ENCODE measurements at places on chromosomes 5 and 9. TPM values are rescaled to one million over a fixed set of nuclear protein-coding genes. Genes with fewer than 3 reads are reported as not detected.
A peak's percentile ranks its signal among the peaks of the same experiment; 100 is the strongest.

DNA sequence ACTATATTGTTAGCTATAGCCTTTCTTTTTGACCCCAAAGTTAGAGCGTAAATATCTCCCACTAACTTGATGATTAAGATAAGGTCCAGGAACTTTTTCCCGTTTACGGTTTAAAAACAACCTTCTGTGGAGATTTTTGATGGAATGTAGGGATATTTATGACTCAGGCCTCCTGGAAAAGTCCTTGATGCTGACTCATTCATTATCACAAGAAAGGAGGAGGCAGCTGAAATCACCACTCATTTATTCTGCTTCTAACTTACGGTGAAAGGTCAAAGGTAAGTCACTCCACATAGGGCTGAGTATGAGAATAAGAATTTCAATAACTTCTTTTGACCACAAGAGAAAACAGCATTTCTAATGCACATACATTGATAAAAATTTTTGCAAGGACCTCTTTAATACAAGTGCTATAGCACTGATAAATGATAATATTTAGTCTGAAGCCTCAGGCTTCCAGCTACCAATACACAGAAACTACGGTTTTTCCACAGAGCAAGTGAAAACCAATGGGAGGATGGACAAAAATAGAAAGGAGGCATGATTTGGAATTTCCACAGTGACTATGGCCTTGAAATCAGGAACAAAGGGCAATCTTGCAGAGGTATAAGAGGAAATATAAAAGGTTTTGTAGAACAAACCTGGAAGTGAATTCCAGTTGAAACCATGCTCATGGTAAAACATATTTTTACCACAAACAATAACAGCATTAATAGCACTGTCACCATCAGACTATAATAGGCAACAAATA lies 146.5 kb downstream of the PPP2R2B start:
- no peak for DNase-seq

GRCh38 chr9:134641173-134641989 lies at the start of gene COL5A1:
COL5A1 (plus strand) TSS chr9:134641803; CDS start chr9:134642188, 385 bp downstream.
- peak; percentile 89 for DNase-seq

- no peak for DNase-seq
Observed at GRCh38 chr9:133560311-133560710, 25.8 kb downstream of the ADAMTSL2 start.

DNA sequence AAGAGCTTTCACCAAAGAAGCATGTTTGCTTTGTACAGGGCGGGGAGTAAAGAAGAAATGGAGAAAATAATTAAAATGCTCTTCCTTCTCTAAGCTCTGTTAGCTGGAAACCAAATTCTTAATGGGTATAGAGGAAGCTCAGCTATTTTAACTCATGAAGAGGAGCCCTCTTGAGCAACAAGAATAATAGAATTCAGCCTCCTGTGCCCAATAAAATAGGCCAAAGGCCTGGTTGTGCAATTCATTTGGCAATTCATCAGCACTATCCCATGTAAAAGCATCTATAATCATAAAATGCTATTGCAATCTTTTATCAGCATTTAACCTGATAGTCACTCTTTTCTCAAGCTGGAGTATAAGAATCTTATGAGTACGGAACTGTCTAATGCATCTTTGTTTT lies 133.6 kb upstream of the CDH6 start:
- DNase-seq: no peak

DNA sequence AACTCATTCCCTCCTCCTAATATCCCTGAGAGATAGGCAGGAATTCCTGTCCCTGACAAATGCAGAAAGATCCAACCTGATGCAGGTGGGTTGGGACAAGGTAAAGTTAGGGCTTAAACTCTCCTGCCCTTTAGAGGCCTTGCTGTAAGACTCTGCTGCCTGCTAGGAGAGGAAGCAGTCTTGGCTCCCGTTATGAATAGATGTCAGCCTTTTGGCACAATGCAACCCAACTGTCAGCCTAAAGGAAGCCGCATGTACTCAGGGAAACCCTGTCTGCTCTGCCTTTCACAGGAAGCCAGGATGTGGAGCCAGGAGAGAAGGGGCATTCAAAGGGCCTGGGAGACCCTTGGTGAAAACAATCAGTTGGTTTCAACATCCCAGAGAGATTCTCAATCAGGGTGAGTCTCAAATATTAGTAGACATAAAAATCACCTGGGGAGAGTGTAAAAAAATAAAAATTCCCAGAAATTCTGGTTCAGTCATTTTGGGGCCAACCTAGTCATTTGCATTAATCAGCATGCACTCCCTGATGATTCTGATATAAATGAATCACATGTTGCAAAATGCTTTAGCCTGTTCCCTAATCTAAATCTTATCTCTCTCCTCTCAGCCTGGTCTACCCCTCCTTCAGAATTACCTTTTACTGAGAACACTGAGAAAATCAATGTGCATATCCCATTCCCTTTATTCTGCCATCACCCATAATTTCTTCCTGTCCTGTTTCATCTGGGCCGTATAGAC lies 136.2 kb upstream of the TRIM32 start:
- no peak for DNase-seq

DNA sequence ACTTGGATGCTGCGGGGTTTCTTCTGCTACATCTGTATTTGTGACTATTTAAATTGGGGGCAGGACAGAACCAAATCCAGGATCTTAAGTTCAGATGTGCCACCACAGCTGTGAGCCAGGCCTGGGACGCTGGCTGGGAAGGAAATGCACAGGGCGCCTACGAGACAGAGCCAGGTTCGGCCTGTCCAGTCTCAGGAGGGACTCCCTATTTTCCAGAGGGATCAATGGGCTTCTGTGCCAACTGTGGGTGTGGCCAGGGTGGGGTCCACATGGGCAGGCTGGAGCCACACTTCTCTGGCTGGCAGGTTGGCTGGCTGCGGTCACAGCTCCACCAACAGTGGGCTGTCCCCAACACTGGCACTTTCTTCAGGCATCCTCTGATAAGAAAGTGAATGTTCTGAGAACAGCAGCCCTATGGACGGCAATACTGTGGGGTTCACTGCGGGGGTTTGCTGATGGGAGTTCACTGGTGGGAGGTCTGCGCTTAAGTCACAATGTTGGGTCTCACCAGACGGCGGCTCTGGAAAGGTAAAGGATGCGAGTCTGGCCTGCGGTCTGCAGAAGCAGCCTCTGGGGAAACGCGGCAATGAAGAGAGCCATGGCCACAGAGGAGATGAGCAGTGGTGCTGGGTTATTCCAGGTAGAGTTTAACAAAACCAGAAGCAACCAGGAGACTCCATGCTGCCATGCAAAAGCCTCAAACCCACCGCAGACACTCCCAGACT lies 78.1 kb downstream of the DAP start:
- no peak for DNase-seq

- no peak for DNase-seq
Observed at GRCh38 chr5:116738239-116738614, 163.6 kb upstream of the SEMA6A start.

- no peak for DNase-seq
Observed at GRCh38 chr9:120449566-120449965, 130.4 kb downstream of the CDK5RAP2 start.

- DNase-seq: no peak
Observed at GRCh38 chr9:7936996-7937395, 137.4 kb upstream of the DMAC1 start.

DNA sequence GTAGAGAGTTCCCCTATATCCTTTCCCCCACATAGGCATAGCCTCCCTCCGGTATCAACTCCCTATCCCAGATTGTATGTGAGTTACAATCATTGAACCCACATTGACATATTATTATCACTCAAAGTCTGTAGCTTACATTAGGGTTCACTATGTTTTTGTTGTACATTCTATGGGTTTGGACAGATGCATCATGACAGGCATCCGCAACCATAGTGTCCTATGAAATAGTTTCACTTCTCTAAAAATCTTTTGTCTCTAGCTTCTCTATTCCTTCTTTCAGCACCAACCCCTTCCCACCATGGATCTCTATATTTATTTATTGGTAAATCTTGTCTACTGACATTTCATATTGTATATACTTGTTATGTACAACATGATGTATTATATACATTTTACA lies 31.6 kb downstream of the TAF11L14 start:
- no peak for DNase-seq

GRCh38 chr5:167012123-167013034 lies 1279.1 kb upstream of the WWC1 start:
- no peak for DNase-seq

- no peak for DNase-seq
Observed at GRCh38 chr5:154118385-154118784, 72.1 kb upstream of the GALNT10 start.

- DNase-seq: no peak
Observed at GRCh38 chr5:65290677-65291076, 191.0 kb downstream of the ADAMTS6 start.

- no peak for DNase-seq
Observed at GRCh38 chr9:3398232-3398648, 127.6 kb downstream of the RFX3 start.

GRCh38 chr5:120790339-120790738 lies 326.2 kb downstream of the PRR16 start:
- DNase-seq: no peak

DNA sequence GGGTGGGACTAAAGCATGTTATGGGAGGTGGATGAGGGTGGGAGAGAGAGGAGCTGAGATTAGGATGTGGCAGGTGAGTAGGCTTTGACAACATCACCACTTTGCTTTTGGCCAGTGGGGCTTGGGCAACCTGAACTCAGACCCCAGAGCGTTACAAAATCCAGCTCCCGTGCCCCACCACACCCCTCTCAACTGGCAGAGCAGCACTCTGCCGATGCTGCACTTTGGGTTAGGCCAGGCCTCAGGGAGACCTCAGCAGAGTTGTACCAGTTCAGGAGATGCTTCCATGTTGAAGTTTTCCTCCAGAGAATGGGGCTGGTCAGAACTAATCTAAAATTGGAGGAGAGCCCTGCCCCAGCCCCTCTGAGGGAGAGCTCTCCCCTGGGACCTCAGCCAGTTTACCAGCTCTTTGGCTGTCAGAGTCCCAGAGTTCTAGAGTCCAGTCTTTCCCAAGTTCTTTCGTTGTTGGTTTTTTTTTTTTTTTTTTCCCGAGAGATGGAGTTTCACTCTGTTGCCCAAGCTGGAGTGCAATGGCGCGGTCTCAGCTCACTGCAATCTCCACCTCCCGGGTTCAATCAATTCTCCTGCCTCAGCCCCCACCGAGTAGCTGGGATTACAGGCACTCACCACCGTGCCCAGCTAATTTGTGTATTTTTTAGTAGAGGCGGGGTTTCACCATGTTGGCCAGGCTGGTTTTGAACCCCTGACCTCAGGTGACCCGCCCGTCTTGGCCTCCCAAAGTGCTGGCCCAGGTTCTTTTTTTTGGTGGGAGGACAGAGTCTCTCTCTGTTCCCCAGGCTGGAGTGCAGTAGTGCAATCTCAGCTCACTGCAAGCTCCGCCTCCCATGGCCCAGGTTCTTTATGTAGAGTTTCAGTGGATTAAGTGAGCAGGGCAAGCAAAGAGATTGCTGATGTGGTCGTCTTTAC lies 17.8 kb downstream of the NUDT2 start:
- DNase-seq: no peak

- DNase-seq: no peak
Observed at GRCh38 chr9:70079417-70080037, 35.9 kb downstream of the MAMDC2 start.

- no peak for DNase-seq
Observed at GRCh38 chr5:6728795-6729183, 15.6 kb downstream of the TENT4A start.

- no peak for DNase-seq
Observed at GRCh38 chr5:119323601-119324000, 32.2 kb upstream of the TNFAIP8 start.

DNA sequence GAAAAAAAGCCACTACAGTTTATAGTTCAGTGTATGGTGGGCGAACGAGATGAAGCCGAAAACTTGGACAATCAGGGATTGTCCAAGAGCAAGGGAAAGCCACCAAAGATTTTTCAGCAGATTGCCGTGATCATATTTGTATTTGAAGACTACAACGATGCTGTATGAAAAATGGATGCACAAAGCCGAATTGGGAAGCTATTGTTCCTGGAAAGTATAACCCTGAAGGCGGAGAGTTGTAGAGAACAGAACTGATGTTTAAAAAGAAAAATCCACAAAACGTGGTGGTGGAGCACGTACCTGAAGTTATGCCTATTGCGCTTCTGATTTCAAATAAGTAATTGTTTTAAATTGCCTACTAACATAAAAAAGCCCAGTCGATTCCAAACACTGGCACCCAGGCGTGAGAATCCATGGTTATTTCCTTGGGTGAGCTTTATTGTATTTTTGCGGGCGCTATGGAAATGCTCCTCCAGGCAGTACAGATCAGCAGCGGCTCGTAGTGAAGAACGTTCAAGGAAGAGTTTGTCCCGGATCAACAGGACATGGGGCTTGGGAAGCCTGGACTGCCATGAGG lies 772 bp upstream of the TARS1 start:
- DNase-seq: no peak

GRCh38 chr9:5735072-5735471 lies 97.8 kb downstream of the ERMP1 start:
- DNase-seq: no peak

DNA sequence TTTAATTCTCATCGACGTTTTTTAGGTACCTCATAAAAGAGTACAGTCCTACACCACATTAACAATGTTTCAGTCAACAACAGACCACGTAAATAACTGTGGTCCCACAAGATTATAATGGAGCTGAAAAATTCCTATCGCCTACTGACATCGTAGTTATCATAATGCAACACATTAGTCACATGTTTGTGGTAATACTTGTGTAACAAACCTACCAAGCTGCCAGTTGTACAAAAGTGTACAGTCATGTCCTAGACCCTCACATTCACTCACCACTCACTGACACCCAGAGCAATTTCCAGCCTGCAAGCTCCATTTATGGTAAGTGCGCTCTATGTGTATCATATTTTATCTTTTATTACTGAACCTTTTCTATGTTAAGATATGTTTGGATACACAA lies 16.8 kb downstream of the GNAQ start:
- DNase-seq: no peak

DNA sequence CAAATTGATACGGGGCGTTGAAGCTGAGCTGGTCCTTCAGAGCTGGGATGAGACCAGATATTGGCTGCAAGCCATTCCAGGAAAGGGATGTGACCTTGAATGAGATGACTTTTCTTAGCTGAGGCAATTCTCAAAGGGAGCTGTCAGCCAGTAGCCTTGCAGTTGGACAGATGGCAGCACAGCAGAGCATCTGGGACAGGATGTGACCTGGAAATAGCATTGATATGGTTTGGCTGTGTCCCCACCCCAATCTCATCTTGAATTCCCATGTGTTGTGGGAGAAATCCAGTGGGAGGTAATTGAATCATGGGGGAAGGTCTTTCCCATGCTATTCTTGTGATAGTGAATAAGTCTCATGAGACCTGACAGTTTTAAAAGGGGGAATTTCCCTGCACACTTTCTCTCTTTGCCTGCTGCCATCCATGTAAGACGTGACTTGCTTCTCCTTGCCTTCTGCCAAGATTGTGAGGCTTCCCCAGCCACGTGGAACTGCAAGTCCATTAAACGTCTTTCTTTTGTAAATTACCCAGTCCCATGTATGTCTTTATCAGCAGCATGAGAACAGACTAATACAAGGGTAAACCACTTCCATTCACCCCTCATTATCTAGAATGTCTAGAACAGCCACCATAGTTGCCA lies 19.8 kb upstream of the MTX3 start:
- DNase-seq: no peak

CDH9 gene
- 3.6 TPM for total RNA-seq

GPRIN1 gene
- total RNA-seq: 72.3 TPM

TGFBI gene
- 2.3 TPM for total RNA-seq

PCDHGA12 gene
- total RNA-seq: 6.1 TPM

ANXA2R gene
- 1.6 TPM for total RNA-seq

PGM5 gene
- total RNA-seq: not detected

LCN9 gene
- total RNA-seq: not detected

LSM11 gene
- total RNA-seq: 7.7 TPM

ARID3C gene
- total RNA-seq: not detected

SHC3 gene
- 0.83 TPM for total RNA-seq

HSD17B3 gene
- 2.2 TPM for total RNA-seq

SOHLH1 gene
- not detected for total RNA-seq

AQP7 gene
- total RNA-seq: not detected

ADAMTSL1 gene
- total RNA-seq: 0.91 TPM
